ENCODE measurements at places on chromosomes 2 and 18.
A peak's percentile ranks its signal among the peaks of the same experiment; 100 is the strongest.

DNA sequence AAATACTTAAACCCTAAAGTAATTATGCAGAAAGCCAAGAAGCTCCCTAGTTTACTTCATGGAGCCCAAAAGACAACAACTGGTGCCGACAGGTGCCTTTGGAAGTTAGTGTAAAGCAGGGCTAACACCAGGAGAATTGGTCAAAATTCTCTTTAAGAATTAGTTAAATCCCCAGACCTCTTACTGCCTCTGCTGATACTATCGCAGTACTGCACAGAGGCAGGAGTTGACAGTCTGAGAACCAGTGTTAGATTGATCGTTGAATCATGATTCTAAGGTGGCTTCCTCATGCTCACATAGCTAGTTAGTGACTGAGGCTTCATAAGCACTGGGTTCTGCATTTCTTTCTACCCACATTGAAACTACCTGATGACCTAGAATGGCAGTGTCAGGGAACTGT is 445.0 kb downstream of the XIRP2 start:
- no peak for DNase-seq

GRCh38 chr2:159982842-159983785 is 79.3 kb downstream of the PLA2R1 start:
- no peak for DNase-seq

DNA sequence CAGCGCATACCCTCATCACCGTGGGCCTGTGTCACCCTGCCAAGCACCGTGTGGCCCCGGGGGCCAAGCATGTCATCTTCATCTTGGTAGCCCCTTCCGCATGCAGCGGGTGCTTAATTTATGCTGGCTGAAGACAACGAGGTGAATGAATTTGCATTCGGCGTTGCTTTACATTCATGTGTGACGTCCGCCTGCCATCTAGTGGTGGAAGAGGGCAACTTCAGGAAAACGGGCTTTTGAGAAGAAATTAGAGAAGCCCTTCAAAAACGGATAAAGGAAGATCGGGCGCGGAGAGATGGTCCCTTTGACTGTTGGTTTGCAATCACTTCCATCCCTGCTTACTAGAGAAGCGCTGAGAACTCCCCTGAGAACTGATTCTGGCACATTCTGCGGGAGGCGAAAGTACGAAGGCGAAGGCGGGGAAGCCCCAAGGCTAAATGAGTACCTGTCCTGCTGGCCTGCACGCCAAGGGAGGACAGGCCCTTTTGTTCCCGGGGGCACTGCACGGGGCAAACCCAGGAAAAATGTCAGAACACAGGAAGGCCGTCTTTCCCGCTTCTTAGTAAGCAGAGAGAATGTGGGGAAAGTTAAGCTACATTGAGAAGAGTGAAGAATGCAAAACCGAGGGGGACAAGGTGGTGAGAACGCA is 145.9 kb downstream of the ZNF516 start:
- peak; percentile 83 for DNase-seq

DNA sequence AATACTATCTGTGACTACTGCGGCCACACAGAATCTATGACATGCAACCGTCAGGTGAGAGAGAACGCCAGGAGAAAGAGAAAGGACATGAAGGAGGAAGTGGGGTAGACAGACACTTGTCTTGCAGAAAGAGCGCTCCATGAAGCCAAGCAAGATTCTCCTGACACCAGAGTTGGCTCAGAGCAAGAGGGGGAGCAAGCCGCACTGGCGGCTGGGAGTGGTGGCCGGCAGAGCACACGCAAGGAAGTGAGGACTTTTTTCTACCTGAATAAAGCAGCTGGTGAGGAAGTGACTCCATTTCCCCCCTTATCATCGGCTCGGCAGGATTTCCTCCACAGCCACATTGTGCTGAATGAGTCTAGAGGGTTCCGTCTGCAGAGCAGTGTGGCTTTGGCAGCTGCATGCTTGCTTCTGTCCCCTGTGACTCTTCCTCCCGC is 181.6 kb downstream of the BCL2 start:
- DNase-seq = no peak

- no peak for DNase-seq
Measured at GRCh38 chr18:22536558-22536957, 118.8 kb upstream of the CTAGE1 start.

- DNase-seq = no peak
Measured at GRCh38 chr2:165253178-165253577, 14.0 kb downstream of the SCN2A start.

DNA sequence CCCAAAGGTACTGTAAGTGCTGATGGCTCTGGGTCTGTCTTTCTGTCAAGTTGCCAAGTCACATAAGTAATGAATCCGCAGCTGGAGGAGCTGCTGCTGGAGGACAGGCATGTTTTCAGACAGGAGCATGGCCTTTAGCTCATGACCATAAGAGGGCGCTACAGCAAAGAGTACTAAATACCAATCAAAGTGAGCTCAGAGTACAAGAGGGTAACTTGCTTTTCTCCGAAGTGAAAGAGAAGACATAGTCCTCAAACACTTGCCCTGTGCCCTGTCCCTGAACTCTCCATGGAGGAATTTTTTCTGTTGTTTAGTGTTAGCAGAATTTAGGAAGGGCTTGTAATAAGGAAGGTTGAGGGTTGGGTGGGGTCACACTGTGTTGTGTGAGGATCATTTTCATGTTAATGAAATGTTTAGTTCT is 58.0 kb upstream of the EML6 start:
- DNase-seq = peak; percentile 9

DNA sequence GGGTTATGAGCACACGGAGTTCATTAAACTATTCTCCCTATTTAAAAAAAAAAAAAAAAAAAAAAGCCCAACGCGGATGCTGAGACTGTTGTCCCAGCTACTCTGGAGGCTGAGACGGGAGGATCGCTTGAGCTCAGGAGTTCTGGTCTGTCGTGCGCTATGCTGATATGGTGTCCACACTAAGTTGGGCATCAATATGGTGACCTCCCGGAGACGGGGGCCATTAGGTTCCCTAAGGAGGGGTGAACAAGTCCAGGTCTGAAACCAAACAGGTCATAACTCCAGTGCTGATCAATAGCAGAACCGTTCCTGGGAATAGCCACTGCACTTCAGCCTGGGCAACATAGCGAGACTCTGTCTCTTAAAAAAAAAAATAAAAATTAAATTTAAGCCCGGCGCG is 12.9 kb upstream of the ANKRD53 start:
- DNase-seq = no peak

- DNase-seq = no peak
Measured at GRCh38 chr2:186460465-186460864, 25.6 kb upstream of the ZC3H15 start.

DNA sequence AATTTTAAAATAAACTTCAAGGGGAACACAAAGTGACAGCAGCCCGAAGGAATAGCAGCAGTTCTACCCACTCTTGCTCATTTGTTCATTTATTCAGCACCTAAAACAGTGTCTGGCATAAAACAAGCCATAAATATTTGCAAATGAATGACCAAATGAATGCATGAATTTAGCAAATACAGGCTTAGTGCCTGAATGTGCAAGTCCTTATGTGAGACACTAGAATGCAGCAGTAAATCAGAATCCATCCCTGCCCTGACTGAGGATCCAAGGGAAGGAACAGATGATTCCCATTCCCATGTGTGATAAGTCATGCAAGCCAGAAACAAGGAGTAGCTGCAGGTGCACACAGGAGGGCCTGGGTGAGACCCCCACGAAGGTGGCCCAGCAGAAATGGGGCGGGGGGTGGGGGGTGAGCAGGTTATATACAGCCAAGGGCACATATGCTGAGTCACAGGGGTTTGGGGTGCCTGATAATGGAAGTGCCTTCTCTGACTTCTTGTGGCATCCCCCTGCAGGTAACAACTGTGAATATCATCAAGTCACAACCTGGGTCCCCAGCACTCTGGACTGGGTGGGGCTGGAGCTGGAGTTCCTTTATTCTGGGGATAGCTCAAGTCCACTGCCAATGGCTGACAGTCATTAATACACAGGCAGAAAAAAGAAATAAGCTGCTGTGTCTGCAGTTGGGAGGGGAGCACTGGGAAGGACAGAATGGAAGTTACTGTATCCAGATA is 311.9 kb downstream of the TXNL1 start:
- no peak for DNase-seq

- DNase-seq = no peak
Measured at GRCh38 chr18:74501386-74501785, 5.2 kb downstream of the CNDP2 start.

DNA sequence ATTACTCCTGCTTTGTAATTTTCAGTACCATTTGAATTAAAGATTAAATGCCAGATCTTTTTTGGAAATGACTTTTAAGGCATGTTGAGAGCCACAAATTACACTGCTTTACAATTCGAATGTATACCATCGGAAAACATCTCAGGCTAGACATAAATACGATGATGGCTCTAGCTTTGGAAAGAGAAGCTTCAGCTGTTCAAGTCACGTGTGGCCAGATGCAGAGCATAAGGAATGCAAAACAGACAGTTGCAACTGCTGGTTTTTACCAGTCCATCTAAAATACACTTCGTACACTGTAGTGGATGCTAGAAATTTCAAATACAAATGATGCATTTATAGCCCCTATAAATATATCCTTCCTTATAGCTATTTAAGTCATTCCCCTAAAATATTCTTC is 8.0 kb downstream of the ZNF516 start:
- peak; percentile 51 for DNase-seq

DNA sequence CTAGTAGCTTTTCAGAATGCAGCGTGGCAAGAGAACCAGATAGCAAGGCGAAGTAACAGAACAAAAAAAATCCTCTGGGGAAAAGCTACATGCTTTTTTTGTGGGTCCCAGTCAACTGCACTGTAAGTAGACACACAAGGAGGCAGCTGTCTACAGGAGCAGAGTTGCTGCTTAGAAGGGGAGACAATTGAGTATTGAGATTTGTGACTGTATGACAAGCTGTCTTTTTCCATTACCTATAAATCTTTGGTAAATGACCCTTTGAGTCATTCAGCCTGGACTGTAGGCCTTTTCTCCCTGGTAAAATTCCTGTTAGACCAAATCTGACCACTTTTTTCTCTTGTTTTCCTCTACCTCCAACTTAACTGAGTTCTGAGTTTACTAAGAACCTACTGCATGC is 144.1 kb upstream of the FOSL2 start:
- DNase-seq = no peak

GRCh38 chr18:27073404-27073830 is 111.7 kb downstream of the CHST9 start:
- DNase-seq = no peak

DNA sequence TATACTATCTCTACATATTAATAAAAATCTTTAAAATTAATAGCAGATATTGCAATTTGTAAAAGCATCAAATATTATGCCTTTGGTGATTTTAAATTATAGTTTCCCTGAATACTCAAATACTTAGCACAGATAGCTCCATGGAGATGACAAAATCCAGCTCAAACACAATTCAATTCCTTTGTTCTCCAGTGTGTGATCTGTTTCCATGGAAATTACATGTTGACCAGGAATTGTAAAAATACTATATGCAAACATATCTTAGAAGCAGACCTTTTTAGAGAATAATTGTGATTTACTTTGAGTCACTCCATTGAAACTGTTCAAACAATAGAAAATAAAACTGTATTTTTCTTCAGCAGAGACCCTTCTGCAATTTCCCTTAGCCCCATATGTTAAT is 68.3 kb downstream of the FAM161A start:
- no peak for DNase-seq

DNA sequence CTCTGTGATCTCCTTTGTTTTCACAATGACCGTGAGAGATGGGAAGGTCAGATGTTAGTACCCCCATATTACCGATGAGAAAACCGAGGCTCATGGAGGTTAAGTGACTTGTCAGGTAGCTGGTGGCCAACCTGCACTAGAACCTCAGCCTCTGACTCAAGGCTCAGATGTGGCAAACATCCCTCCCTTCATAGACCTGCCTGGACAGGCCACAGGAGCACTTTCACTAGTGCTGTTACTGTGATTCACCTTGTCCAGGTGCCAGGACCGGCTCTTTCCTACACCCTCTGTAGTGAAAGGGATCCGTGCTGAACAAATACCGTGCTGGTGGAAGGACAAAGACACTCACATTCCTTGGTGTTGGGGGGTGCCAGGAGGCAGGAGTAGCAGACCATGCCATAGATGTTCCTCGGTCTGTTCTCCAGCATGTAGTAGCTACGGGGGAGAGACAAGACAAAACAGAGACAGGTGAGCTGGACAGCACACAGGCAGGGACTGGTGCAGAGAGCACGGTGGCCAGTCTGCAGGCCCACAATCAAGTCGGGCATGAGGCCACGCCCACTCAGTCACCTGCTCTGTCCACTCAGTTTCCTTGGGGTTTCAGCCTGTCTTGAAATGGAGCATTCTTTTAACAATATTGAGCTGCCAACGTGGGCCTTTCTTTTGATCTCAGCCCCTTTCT is 65.9 kb downstream of the EDAR start:
- no peak for DNase-seq

DNA sequence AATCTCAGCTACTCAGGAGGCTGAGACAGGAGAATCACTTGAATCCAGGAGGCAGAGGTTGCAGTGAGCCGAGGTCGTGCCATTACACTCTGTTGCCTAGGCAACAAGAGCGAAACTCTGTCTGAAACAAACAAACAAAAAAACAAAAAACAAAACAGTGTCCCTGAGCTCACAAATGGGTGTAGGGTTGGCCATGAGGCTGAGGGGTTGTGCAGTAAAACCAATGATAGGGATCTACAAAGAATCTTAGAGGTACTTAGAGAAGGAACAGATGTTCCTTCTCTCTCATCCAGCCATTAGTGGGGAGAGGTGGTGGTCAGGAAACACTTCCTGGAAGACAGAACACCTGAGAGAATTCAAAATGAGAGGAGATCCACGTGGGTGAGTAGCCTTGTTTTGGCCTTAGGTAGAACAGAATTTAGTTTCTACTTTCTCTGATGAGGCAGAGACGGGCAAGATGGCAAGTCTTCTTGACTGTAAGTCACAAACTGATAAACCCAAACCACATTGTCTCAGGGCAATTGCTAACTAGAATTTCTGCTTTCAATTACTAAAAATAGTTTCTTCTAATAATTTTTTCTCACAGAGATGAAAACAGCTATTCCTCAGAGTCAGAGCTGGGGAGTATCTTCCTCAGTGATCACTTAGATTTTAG is 61.5 kb upstream of the PPM1B start:
- DNase-seq = no peak

DNA sequence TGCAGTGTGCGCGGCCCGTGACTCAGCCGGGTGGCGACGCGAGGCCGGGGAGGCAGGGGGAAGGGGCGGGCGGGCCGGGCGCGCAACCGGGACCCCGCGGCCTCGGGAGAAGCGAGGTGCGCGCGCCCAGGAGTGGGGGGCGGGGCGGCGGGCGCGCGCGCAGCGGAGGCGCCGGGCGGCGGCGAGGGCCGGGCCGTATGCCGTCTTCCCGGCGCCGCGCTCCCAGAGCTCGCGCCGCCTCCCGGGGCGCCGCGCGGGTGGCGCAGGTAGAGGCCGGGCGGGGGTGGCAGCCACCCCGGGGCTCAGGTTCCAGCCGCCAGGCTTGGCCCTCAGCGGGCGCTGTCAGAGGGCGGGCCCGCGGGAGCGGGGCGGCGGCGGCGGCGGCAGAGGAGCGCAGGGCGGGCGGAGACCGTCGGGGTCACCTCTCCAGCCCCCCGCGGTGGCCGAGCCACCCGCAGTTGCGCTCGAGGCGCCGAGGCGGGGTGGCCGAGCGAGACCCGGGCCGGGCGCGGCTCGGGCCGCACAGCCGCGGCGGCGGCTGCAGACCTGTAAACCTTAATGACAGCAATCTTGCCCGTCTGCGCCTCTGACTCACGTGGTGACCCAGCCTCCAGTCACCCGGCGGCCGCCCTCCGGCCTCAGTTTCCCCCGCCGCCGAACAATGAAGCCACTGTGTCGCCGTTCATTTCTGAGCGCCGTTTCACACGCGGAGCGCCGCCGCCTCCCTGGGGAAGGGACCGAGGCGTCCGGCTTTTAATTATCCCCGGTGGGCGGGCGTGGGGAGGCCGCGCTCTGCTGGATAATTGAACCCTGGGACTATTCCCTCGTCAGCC is 25.3 kb upstream of the SMAD7 start:
- peak; percentile 30 for DNase-seq
